Stimulated activated CD4-positive, alpha-beta T cell treated with anti-CD3 and anti-CD28 coated beads, Interleukin-4, amount 100 ng/mL, for 24 hours (primary cell): ENCODE measurements at places on chromosomes 2 and 18.

DNA sequence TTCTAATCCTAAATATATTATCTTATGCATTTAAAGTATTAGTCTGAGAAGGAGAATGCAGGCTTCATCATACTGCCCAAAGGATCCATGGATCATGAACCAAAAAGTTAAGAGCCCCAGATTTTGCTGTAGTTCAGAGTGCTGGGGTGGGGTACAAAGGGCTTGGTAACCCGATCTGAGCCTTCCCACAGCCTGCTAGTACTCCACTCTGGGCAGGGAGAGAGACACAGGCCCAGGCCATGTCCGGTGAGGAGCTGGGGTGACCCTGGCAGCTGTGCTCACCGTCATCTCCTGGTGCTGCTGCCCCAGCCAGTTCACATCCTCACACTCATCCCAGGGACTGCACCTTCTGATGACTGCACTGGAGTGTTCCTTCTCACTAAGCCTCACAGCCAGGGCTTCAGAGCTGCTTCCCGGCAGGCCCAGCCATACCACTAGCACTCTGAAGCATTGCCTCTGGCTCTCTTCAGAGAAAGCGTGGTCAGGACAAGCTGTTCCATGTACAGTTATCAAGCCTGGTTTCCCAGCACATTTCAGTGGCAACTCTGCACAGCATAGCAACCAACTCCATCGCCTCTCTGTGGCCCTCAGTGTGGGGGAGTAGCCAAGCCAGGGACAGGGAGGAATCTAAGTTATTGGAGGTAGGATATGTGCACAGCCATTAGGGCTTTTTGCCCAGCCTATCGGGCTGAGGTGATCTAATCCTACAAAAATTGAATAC lies 189.0 kb upstream of the CTAGE1 start:
- DNase-seq: no peak

DNA sequence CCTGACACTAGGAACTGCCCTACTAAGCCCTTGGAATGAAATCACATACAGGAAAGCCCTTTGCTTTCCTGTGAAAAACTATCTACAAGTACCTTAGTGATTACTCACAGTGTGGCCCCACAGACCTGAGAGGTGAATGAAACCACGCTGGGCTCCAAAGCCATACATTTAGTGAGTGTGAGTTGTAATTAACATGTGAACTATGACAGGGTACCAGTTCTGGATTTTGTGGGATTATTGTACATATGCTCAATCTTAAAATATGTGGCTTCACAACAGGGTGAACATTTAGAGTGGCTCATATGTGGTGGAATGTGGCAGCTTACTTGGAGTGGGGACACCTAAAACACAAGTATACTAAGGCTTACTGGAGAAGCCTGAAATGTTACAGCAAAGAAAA lies 12.3 kb downstream of the KCTD1 start:
- DNase-seq: no peak

- no peak for DNase-seq
Observed at GRCh38 chr2:211744379-211744778, 794.2 kb downstream of the ERBB4 start.

- no peak for DNase-seq
Observed at GRCh38 chr18:76456823-76457222, 38.2 kb downstream of the ZNF516 start.

DNA sequence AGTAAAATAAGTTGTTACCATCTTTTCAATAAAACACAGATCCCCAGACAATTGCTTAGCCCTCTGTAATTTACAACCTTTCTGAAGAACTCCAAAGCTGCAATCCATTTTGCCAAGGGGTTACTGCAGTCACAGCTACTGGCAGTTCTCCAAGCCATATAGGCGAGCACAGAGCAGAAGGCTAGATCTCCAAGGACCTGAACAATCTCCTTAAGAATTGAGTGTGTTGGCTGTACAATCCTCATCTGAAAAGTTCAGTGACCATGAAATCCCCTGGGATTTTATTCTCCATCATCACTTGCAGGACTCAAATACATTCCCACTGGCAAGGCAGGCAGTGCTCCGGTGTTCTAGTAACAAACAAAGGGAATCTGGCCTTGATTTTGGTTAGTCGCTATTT lies 103.9 kb upstream of the LRP1B start:
- DNase-seq: no peak

DNA sequence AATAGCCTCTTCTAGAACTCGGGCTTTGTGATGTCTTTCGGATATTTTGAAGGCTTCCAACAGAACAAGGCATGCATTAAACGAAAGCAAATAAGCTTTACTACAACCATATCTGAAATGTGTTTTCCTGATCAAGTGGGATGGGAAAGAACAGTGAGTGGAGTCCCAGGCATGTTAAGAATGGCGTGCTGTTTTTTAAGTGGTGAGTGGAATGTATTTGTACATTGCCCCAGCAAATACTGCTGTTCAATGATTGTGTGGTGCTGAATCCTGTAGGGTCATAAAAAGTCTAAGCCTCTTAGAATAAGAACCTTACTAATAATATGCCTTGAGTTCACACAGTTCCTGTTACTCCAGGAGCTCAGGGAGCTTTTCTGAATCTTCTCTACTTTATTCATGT lies 52.5 kb downstream of the POMC start:
- no peak for DNase-seq

- no peak for DNase-seq
Observed at GRCh38 chr2:25430556-25430955, 88.8 kb upstream of the DNMT3A start.

- no peak for DNase-seq
Observed at GRCh38 chr2:17520761-17521160, 2.5 kb upstream of the RAD51AP2 start.

- DNase-seq: no peak
Observed at GRCh38 chr2:111711270-111711669, 172.7 kb downstream of the ANAPC1 start.
